Spleen (tissue), 13 donors: ENCODE measurements at places on chromosomes 16 and 17.

DNA sequence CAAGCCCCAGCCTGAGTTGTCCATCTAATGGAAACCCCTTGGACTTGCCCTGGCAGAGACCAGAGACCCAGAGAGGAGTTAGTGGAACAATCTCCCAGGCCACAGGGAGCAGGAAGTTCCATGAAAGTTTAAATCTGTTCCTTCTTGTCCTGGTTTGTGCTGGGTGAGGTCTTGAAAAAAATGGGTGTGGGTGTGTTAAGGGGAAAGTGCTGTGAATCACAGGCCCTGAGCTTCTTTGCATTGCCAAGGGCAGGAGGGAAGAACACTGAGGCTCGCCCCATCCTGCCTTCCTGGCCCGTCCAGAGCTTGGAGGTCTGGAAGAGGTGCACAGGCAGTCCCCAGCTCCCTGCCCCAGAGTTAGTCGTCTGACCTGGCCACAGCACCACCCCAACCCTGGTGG, 2.3 kb downstream of the ADORA2B start:
- DNase-seq: peak; percentile 54

- DNase-seq: peak; percentile 89
Measured at GRCh38 chr17:44005527-44006271, 1.3 kb downstream of the NAGS start.

DNA sequence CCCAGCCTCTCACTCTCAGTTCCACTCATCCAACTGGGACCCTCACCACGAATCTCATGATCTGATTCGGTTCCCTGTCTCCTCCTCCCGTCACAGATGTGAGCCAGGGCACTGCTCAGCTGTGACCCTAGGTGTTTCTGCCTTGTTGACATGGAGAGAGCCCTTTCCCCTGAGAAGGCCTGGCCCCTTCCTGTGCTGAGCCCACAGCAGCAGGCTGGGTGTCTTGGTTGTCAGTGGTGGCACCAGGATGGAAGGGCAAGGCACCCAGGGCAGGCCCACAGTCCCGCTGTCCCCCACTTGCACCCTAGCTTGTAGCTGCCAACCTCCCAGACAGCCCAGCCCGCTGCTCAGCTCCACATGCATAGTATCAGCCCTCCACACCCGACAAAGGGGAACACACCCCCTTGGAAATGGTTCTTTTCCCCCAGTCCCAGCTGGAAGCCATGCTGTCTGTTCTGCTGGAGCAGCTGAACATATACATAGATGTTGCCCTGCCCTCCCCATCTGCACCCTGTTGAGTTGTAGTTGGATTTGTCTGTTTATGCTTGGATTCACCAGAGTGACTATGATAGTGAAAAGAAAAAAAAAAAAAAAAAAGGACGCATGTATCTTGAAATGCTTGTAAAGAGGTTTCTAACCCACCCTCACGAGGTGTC, 26.6 kb downstream of the STH start:
- DNase-seq: peak; percentile 72

DNA sequence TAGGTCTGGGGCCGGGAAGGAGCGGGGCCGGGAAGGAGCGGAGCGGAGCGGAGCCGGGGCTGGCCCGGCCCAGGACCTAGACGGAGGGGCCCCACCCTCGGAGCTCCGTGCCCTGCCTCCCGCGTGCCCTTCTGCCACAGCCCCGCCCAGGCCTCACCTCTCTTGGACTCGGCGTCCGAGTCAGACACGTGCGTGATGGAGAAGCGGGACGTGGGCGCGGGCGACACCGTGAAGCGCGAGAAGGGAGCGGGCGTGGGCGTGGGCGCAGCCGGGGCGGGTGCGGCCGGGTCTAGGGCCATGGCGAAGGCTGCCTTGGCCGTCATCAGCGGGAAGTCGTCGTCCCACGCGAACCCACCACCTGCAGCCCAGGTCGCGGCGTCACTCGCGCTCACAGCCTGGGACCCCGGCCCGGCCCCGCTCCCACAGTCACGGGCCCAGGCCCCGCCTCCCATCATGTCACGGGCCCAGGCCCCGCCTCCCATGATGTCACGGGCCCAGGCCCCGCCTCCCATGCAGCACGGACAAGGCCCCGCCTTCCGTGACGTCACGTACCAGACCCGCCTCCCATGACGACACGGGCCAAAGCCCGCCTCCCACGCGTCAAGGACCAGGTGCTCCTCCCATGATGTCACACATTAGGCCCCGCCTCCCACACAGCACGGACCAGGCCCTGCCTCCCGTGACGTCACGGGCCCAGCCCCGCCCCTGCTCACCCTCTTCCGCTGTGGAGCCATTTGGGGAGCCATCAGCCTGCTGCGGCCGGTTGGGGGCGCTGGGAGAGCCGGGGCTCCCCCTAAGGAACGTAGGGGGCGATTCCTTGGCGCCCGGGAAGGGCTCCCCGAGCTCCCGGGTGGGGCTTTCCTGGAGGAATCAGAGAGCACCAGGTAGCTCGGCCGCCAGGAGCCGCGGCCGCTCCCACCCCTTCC, 45.8 kb upstream of the PVALEF start:
- peak; percentile 88 for DNase-seq

DNA sequence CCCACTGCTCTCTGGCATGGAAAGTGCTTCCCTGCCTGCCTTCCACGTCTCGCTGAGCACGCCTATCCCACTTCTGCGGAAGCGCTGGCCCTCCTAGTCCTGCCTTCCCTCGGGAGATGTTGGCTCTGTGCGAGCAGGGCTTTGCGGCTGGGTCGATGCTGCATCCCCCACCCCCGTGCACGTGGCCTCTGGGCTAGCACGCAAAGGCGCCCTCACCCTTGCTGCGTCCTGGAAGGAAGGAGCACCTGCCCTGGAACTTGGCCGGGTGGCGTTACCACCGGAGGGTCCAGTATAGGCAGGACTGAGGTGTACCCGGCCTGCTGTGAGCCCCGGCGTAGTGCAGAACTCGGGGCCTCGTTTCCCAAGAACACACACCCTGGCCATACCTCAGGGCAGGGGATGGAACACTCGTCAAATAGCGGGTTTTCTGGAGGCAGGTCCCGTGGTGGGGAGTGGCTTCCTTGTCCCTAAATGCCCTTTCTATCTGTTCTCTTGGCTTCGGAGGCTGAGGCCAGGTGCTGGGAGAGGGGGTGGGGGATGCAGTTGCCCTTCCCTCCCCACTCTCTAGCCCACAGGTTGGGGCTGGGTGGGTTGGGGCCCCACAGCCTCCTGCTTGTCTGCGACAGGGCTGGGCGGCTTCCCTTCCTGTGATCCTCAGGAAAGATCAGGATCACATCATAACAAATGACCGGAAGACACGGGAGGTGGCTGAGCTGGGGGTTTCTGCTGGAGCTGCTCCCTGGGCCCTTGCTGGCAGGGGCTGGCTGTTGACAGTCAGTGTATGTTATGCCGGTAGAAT, 17.4 kb downstream of the BAIAP2 start:
- DNase-seq: no peak

DNA sequence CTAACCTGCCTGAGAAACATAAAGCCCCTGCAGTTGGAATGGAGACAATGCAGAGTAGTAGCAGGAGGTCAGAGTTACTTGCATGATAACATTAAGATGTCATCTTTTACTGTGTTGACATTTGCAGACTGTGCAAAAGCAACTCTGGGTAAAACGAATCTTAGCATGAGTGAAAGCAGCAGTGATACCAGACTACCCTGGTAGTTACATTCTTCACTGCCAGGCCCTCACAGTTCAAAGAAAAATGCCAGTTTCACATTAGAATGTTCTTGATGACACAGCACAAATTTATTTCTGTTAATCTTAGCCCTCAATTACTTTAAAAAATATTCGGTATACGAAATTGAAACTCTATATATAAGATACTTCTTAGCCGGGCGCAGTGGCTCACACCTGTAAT, 12.2 kb downstream of the MPHOSPH6 start:
- DNase-seq: no peak

DNA sequence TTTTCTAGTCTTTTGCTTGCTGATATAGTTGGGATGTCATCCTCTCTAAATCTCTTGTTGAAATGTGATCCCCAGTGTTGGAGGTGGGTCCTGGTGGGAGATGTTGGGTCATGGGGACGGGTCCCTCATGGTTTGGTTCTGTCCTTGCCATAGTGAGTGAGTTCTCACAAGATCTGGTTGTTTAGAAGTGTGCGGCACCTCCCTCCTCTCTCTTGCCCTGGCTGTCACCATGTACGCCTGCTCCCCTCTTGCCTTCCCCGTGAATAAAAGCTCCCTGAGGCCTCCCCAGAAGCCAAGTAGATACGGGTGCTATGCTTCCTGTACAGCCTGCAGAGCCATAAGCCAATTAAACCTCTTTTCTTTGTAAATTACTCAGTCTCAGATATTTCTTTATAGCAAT, 15.2 kb downstream of the IL4R start:
- DNase-seq: peak; percentile 29

GRCh38 chr16:20611350-20611902, 35.3 kb upstream of the ACSM2B start:
- no peak for DNase-seq

DNA sequence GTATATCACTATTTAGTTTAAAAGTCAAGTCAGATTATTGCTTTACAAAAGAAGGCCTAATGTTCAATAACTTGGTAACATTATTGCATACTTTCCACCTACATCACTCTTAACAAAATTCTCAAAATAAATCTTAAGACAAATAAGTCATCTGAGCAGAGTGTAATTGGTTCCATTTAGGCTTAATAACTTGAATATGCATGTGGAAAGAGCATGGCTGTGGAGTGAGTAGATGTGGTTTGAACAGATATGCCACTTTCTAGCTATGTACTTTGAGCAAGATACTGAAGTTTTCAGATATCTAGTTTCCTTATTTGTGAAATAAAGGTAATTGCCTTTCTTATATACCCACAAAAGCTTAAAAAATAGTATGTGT, 6.7 kb upstream of the EVI2A start:
- no peak for DNase-seq

GRCh38 chr17:75075597-75076336, 12.0 kb upstream of the SLC16A5 start:
- no peak for DNase-seq

DNA sequence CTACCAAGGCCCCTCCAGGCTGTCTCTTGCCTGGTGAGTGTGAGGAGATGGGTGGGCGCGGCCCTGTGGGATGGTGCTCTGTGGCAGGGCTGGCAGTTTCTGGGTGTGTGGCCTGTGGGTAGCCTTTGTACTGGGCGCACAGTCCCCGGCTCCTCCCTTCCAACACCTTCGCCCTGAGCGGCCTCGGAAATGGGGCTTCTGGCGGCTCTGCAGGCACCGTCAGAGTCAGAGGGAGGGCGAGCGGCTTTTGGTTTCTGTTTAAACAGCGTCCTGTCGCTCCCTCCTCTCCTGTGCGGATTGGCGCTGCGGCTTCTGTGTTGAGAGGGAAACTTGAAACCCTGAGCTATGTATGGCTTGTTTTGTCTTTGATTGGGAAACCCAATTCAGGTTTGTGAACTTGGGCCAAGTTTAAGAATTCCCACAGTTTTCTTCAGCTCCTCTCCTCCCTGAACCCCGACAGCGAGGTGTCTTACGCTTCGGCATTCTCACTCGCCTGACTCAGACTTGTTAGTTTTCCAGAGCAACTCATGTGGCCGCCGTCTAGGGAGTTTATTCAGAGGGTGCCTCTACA, 8.3 kb upstream of the ZNF750 start:
- peak; percentile 87 for DNase-seq

GRCh38 chr16:24758373-24758772, 28.9 kb downstream of the TNRC6A start:
- no peak for DNase-seq

- DNase-seq: peak; percentile 41
Measured at GRCh38 chr16:19005561-19006445, 22.1 kb downstream of the TMC7 start.

GRCh38 chr17:9125722-9126121, 104.4 kb downstream of the NTN1 start:
- DNase-seq: no peak

- DNase-seq: no peak
Measured at GRCh38 chr17:21152731-21153130, 26.0 kb downstream of the DHRS7B start.

DNA sequence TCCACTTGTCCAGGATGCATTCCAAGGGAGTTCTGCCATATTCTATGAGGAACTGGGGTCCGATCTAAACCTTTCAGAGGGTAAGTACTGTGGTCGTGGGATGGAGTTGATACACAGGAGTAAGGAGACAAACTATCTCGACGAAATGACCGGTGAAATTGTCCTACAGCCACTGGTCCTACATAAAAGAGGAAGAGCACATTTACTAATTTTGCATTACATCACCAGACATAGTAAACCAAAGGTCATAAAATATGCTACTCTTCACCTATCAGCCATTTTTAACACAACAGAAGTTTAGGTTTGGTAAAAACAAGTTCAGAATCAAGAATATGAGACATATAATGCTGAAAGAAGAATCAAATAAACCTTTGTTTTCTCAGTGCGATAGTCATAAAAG, 8.1 kb downstream of the HSF5 start:
- DNase-seq: no peak

GRCh38 chr16:75617121-75617520, 6.0 kb downstream of the ADAT1 start:
- DNase-seq: no peak

- no peak for DNase-seq
Measured at GRCh38 chr16:56615353-56615752, 7.0 kb downstream of the MT2A start.
